Tibial nerve (tissue), 4 donors: ENCODE measurements at places on chromosomes 5 and 9. TPM values are rescaled to one million over a fixed set of nuclear protein-coding genes. Genes with fewer than 3 reads are reported as not detected.

GRCh38 chr9:122141671-122142070 is 17.9 kb downstream of the NDUFA8 start:
- no peak overlapping the region for H3K4me3 ChIP-seq
- no peak overlapping the region for H3K27ac ChIP-seq
- no peak for DNase-seq

DNA sequence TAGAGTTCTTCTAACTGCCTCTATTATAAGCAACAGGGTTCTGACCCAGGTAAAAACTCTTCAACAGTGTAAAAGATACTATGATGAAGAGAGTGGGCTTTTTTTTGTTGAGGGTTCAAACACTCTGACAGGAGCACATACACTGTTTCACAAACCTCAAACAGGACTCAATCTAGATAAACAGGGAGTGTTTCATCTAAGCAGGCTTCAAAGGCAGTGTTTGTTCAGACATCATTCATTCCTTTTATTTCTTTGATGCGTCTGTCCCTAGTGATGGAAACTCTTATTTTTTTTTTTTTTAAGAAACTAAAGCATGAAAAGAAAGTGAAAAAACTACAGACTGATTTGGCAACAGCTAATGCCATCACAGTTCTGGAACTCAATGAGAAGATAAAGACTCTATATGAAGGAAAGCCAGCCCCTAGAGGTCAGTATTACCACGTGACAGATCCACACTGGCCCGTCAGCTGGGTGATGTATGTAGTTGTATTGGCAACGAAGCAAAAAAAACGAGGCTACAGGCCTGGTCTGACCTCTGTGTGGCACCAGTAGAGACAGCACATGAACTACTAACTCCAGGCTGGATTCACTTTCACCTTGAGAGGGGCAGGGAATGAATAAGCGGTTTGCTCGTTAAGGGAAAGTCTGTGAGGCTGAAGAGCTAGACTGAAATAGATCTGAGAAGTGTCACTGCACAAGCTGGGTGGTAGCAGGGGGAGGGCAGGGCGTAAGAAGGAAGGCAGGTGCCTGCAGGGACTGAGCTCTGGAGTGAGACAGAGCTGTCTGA is 172.2 kb downstream of the CCDC192 start:
- H3K27ac ChIP-seq: no peak overlapping the region
- H3K4me3 ChIP-seq: no peak overlapping the region
- H3K4me1 ChIP-seq: no peaks in the 10 kb centered on the region
- H3K36me3 ChIP-seq: no peaks in the 10 kb centered on the region
- H3K27me3 ChIP-seq: no peaks in the 10 kb centered on the region

GRCh38 chr9:86754581-86755560 is 192.4 kb downstream of the GAS1 start:
- H3K4me3 ChIP-seq: no peak overlapping the region
- DNase-seq: peak; percentile 3

- H3K36me3 ChIP-seq: no peaks in the 10 kb centered on the region
- H3K27me3 ChIP-seq: no peaks in the 10 kb centered on the region
- H3K4me1 ChIP-seq: no peaks in the 10 kb centered on the region
- DNase-seq: no peak
- no peak overlapping the region for H3K4me3 ChIP-seq
- H3K27ac ChIP-seq: no peak overlapping the region
Measured at GRCh38 chr5:170562166-170562874, 58.5 kb downstream of the KCNIP1 start.

DNA sequence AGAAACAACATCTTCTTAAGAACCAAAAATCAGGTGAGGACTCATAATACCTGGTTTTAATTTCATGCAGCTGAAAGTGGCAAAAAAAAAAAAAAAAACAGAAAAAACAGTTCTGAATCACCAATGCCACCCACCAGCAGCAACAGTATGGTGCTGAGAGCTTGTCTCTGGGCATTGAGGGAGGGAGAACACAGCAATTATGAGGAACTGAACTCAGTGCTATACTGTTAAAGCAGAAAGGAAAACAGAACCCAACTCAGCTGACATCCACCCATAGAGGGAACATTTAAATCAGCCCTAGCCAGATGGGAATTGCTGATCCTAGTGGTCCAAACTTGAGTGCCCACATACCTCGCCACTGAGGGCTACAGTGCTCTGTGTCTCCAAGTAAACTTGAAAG is 657.9 kb downstream of the ACTL7B start:
- no peak overlapping the region for H3K4me3 ChIP-seq
- no peaks in the 10 kb centered on the region for H3K27me3 ChIP-seq
- H3K4me1 ChIP-seq: no peaks in the 10 kb centered on the region
- no peaks in the 10 kb centered on the region for H3K36me3 ChIP-seq
- H3K27ac ChIP-seq: no peak overlapping the region
- DNase-seq: no peak

DNA sequence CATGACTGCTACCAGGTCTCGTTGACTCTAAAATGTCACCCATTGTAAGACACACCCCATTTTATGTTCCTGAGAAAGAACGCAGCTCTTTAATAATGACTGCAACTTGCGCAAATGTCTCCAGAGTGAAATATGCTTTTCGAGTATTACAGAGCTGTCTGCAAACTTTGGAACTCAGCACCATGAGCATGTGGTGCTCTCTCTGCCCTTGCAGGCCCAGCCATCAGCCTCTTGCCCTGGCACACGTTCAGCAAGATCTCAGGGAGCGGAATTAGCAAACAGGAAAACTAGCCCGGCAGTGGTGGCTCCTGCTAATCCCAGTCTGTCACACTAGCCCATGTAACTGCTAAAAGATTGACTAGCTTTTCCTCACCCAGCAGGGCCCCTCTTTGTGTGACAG is 114.5 kb upstream of the SLC1A3 start:
- peaks cover 5% of the 10 kb centered on the region for H3K4me1 ChIP-seq
- no peak overlapping the region for H3K27ac ChIP-seq
- no peak overlapping the region for H3K4me3 ChIP-seq
- no peak for DNase-seq
- no peaks in the 10 kb centered on the region for H3K36me3 ChIP-seq
- H3K27me3 ChIP-seq: no peaks in the 10 kb centered on the region

GRCh38 chr9:83699615-83700014 is 8.1 kb downstream of the UBQLN1 start:
- no peak overlapping the region for H3K4me3 ChIP-seq
- no peak overlapping the region for H3K27ac ChIP-seq
- H3K27me3 ChIP-seq: no peaks in the 10 kb centered on the region
- H3K36me3 ChIP-seq: no peaks in the 10 kb centered on the region

DNA sequence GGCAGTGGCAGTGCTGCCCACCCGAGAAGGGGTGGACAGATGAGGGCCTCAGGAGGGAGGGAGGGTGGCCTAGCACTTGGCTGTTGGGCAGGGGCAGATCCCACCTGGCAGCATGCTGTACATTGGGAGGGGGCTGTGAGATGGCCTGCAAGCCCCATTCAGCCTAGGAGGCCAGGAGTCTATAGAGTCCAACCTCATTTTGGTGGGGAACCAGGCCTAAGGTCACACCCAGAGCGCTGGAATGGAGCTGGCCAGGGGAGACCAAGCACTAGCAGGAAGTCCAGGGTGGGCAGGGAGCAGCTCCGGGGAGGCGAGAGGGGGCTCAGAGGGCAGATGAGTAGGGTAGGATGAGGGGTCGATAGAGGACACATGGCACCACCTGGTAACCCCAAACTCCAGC is 22.9 kb downstream of the TRIM14 start:
- no peak for DNase-seq
- H3K36me3 ChIP-seq: peaks cover 37% of the 10 kb centered on the region
- no peak overlapping the region for H3K4me3 ChIP-seq

DNA sequence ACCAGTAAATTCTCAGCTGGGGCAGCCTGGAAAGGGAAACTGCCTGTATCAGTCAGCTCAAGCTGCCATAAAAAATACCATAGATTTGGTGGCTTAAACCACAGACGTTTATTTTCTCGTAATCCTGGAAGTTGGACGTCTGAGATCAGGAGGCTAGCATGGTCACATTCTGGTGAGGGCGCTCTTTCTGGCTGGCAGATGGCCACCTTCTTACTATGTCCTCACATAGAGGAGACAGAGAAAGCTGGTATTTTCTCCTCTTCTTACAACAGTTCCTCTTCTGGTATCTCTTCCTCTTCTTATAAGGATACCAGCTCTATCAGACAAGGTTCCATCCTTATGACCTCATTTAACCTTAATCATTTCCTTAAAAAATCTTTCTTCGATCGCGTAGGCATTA is 50.5 kb upstream of the RFX3 start:
- peak; percentile 13 for DNase-seq
- peaks cover 22% of the 10 kb centered on the region for H3K36me3 ChIP-seq
- H3K4me1 ChIP-seq: no peaks in the 10 kb centered on the region
- no peak overlapping the region for H3K27ac ChIP-seq
- no peak overlapping the region for H3K4me3 ChIP-seq

- no peak within 1 kb of the TSS for H3K27ac ChIP-seq
- H3K36me3 ChIP-seq: no peaks in the 10 kb centered on the region
- H3K27me3 ChIP-seq: no peaks in the 10 kb centered on the region
Measured at GRCh38 chr9:68540712-68541535, at the start of gene TMEM252. TMEM252 (minus strand) TSS chr9:68540883; CDS start chr9:68540814, 69 bp downstream.

DNA sequence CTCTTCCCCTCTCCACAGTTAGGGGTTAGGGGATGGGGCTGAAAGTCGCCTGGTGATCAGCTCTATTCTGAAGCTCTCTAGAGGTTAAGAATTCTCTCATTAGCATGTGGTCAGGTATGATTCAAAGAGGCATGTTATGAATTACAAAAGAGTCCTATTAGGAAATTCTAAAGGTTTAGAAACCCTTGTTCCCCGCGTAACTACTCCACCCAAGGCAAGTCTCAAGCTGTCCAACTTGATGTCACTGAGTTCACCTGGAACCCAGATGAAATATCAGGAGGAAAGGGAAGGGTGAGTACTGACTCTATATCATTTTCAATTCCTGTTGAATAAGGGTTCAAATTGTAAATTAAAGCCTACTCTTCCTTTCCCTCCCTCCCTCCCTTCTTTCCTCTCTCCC is 18.1 kb upstream of the RNF145 start:
- H3K36me3 ChIP-seq: no peaks in the 10 kb centered on the region
- no peak overlapping the region for H3K27ac ChIP-seq
- no peak overlapping the region for H3K4me3 ChIP-seq
- DNase-seq: no peak
- no peaks in the 10 kb centered on the region for H3K4me1 ChIP-seq

DNA sequence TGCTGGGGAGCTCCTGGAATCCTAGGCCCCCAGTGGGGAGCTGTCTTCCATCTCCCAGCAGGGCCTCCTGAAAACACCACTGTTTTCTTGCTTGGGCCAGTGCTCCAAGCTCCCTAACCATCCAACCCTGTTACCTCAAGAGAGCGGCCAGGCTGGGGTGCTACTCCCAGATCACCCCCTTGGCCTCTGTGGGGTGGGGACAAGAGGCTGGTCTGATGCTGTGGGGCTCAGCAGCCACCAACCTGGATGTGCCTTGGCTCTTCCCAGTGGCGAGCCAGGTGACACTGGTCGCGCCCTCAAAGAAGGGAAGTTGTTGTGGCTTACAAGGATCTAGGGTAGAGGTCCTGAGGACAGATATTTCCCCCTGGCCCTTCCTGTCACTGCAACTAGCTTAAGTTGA is 49.0 kb downstream of the SECISBP2 start:
- DNase-seq: no peak
- H3K4me3 ChIP-seq: no peak overlapping the region
- H3K27me3 ChIP-seq: no peaks in the 10 kb centered on the region
- no peak overlapping the region for H3K27ac ChIP-seq

DNA sequence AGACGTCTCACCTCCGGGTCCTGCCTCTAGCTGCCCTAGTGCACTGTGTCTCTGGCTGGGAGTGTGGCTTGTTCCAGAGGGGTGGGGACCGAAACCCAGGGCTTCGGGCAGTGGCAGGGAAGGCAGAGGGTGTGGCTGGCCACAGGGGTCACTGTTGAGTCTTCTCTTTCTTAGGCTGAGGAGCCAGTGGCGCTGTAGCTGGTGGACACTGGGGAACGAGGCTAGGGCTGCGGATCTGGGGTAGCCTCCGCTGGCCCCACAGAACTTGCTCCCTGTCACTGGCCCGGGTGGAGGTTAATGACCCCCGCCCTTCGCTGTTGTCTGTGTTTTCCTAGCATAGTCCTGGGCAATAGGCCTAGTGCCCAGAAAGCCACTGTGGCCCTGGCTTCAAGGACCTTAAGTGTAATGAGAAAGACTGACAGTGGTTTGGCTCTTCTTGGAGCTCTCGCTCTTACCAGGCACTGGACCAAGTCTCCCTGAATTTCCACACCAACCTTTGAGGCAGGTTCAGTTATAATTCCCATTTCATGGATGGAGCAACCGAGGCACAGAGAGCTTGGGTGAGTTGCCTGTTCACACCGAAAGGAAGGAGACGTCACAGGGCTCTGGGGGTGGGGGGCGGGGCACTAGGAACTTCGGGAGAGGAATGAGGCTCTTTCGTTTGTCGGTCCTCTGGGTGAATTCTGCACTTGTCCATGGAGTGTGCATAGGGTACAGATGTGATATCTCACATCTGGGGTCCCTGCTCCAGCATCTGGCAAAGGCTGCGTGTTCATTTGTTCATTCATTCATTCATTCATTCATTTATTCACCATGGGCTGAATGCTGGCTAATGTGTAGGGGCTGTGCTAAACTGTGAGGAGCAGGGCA is 4.8 kb upstream of the IER5L start:
- H3K4me1 ChIP-seq: peaks cover 4% of the 10 kb centered on the region
- H3K36me3 ChIP-seq: no peaks in the 10 kb centered on the region
- no peaks in the 10 kb centered on the region for H3K27me3 ChIP-seq
- peak; percentile 35 for DNase-seq

DNA sequence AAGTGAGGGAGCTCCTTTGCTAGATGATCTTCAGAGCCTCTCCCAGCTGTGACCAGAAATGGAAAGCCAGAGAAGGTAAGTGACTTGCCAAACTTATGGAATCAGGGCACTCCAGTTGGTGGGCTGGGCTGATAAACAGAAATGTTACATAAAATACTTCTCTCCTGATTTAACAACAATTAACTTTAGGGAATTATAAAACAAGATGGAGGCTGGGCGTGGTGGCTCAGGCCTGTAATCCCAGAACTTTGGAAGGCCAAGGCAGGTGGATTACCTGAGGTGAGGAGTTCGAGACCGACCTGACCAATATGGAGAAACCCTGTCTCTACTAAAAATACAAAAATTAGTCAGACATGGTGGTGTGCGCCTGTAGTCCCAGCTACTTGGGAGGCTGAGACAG is 899 bp upstream of the MED10 start:
- H3K4me1 ChIP-seq: no peaks in the 10 kb centered on the region
- no peak overlapping the region for H3K27ac ChIP-seq
- H3K27me3 ChIP-seq: no peaks in the 10 kb centered on the region
- H3K36me3 ChIP-seq: peaks cover 24% of the 10 kb centered on the region
- DNase-seq: no peak
- H3K4me3 ChIP-seq: peak overlapping the region; percentile 94

GRCh38 chr9:127779136-127779981 is 893 bp upstream of the SH2D3C start:
- H3K27me3 ChIP-seq: no peaks in the 10 kb centered on the region
- no peak overlapping the region for H3K4me3 ChIP-seq
- peaks cover 52% of the 10 kb centered on the region for H3K4me1 ChIP-seq
- H3K36me3 ChIP-seq: no peaks in the 10 kb centered on the region
- H3K27ac ChIP-seq: peak overlapping the region; percentile 85

OBP2A gene
- total RNA-seq: not detected

DIMT1 gene
- total RNA-seq: 18.4 TPM

MAP1B gene
- 223 TPM for total RNA-seq

RUSC2 gene
- 28.8 TPM for total RNA-seq

C5orf52 gene
- not detected for total RNA-seq

NDST1 gene
- 134 TPM for total RNA-seq

FAM153A gene
- total RNA-seq: 2.1 TPM

SEMA4D gene
- 25.3 TPM for total RNA-seq

AK8 gene
- total RNA-seq: 0.30 TPM

RORB gene
- total RNA-seq: 3.5 TPM

DDX4 gene
- total RNA-seq: 0.21 TPM

CER1 gene
- not detected for total RNA-seq
